ENCODE measurements at places on chromosomes 7 and 10.

DNA sequence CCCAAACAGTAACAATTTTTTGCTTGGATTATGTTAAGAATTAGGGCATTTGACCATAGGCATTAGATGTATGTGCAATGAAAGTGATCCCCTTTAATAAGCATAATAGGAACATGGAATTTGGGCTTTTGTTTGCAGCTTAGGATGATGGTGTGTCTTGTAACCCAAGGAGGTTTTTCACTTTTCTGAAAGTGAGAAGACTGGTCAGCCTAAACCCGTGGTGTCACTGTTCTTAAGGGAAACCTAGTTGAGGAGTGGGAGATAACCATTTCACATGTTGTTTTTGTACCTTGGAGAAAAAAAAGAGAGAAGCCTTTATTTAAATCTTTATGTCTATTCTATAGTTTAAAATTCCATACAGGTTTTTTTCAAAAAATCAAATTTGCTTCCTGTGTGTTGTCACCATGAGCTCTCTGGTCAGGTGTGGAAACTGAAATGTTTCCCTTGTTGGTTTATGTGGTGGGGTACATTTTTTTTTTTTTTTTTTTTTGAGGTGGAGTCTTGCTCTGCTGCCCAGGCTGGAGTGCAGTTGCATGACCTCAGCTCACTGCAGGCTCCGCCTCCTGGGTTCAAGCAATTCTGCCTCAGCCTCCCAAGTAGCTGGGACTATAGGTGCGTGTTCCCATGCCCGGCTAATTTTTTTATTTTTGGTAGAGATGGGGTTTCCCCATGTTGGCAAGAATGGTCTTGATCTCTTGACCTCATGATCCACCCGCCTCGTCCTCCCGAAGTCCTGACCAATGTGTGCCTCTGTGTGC lies 7.7 kb downstream of the CCM2 start:
- no peak for DNase-seq

GRCh38 chr10:78659598-78659967 lies 409.2 kb upstream of the ZMIZ1 start:
- DNase-seq: no peak

DNA sequence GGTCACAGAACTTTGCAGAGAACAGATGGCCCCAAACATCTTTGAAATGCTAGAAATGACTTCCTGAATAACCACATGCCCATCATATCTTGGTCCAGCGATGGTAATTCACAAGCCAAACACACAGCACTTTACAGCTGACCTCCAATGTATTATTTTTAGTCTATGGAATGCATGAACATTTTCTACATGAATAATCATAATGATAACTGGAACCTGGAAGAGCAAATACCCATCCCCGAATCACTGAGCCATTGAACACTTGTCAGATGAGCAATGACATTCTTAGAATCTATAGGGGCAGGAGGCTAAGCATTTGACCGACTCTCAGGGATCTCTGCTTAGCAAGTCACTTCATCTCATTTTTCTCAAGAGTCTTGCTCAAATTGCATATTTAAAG lies 167.3 kb downstream of the CREB5 start:
- DNase-seq: no peak

DNA sequence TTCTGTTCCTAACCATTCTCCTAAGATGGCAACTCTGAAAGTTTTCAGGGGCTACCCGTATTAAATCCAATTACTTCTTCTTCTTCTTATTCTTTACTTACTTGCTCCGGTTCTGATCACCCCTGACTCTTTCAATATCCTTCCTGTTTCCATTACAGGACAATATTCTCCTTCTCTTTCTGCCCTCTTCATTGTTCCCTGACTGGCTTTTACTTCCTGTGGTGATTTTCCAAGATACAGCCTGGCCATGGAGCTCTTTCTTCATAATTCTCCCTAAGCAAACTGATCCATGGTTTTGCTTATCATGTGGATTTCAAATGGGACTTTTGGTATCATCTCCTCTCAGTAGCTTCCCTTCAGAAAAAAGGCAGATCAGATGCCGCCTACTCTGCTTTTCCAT lies 35.4 kb downstream of the CCDC186 start:
- no peak for DNase-seq
